Activated CD8-positive, alpha-beta memory T cell treated with anti-CD3 and anti-CD28 coated beads for 1 hour (primary cell): ENCODE measurements at places on chromosomes 7 and 10.

DNA sequence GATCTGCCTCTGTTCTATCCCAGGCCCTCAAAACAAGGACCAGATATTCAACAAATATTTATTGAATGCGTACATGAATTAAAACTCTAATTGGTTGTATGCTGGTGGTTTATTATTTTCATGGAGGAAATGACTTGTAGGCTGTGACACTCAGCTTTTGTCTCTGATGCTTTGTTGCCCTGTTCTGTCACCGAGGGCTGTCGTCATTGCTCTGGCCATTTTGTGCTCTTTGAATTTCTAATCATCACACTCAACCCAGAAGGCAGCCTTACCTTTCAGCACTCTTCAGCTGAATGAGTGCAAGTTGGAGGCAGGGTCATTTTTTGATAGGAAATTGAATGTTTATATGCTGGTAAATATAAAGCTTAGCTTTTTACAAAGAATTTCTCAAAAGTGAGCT, 14.5 kb downstream of the SRGN start:
- no peak for DNase-seq

DNA sequence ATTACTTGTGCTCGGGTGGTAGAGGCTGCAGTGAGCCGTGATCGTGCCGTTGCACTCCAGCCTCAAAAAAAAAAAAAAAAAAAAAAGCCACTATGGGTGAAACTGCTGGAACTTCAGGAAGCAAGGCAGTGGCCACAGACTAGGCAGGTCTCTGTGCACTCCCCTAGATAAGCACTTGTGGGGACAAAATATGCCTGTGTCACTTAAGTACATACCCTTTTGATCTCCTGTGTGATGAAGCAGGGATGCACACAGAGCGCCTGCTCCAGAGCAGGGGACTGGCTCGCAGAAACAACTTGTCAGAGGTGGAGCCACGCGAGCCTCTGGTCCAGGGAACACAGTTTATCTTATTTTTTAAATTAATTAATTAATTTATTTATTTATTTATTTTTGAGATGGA, 42.9 kb upstream of the PSAP start:
- DNase-seq: no peak

- no peak for DNase-seq
Observed at GRCh38 chr10:126628746-126629145, 41.7 kb downstream of the C10orf90 start.

DNA sequence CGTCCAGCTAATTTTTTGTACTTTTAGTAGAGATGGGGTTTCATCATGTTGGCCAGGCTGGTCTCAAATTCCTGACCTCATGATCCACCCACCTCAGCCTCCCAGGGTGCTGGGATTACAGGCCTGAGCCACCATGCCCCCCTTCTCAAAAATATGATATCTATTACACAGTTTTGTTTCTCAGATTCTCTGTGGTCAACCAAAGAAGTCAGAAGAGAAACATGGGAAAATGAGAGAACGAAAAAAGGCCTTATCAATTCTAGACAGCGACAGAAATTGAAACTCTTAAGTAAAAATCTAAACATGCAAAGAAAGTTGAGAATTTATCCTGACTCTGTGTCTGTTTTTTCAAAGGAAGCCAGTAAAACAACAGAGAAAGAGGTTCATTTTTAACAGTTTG, 283.8 kb upstream of the PLXDC2 start:
- no peak for DNase-seq

GRCh38 chr7:142915315-142915714, 18.2 kb downstream of the TRPV5 start:
- no peak for DNase-seq

DNA sequence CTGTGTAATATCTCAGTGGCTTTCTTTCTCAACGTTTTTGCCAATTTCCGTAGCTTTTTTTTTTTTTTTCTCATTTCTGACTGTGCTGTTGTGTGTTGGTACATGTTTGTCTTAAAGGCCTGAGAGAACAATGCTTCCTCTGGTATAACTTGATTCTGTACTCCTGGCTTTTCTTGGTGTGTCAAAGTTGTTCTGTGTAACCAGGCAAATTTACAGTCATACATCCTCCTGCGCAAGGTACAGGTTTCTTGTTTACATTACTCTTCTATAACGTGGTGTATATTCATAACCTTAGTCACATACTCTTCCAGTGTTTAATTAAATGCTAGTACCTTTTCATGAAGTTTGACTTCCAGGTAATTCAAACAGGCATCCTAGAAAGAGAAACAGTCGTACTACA, 8.3 kb upstream of the ARHGAP12 start:
- DNase-seq: no peak

- DNase-seq: no peak
Observed at GRCh38 chr10:15726042-15726441, 6.3 kb upstream of the ITGA8 start.

DNA sequence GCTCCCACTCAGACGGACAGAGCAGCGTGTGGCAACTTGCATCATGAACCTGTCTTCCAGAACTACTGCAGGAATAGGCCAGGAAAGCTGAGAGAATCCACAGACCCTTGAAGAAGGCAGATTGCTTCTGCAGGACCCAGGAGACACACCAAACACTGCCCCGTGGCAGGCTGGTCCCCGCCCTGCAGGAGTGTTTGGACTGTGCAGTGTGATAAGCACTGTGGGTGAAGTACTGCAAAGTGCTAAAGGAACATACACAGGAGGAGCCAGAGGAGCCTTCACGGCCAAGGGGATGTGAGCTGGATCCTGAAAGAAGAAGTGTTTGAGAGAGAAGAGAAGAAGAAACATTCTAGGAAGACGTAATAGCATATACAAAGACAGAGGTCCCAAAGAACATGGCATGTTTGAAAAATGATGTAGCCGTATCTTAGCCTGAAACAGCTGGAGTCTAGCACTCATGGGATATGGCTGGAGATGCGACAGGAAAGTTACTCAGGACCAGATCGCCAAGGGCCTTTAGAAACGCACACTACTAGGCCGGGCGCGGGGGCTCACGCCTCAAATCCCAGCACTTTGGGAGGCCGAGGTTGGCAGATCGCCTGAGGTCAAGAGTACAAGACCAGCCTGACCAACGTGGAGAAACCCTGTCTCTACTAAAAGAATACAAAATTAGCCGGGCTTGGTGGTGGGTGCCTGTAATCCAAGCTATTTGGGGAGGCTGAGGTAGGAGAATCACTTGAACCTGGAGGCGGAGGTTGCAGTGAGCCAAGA, 96.9 kb upstream of the RHEB start:
- DNase-seq: no peak

DNA sequence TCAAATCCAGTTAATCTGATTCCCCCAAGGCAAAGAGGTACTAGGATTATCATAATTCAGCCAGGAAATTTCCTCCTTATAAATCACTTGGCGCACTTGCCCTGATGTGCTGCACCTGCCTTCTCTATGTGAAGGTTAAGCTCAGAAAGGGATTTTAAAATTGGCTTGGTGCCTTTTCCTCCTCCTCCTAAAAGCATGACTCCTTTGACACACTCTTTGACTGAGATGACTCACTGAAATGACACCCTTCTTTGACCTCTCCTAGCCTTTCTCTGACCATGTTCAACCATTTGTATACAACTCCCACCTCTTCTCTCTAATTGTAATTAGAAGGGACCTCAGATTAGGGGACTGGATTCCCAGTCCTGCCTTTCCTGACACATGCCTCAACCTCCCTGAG, 46.5 kb downstream of the ABLIM1 start:
- DNase-seq: no peak

DNA sequence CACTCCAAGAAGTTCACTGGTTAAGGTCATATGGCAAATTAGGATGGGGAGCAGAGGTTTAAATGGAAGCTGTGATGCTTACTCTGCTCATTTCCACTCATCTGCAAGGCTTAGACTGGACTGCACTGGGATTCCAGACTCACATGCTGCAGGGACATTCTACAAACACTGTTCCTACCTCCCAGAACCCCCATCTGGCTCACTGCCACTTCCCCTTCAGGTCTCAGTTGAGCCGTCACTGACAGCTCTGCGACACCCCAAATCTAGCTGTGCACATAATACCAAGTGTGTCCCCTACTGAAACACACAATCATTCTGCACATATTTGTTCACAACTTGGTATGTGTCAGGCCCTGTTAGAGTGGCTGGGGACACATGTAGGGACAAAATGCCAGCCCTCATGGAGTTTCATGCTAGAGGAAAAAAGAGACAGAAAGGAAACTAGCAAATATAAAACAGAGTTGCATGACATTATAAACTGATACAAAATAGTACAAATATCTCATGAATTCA, 5.4 kb downstream of the PRKCQ start:
- no peak for DNase-seq

GRCh38 chr7:81664304-81664703, 105.5 kb downstream of the HGF start:
- no peak for DNase-seq

DNA sequence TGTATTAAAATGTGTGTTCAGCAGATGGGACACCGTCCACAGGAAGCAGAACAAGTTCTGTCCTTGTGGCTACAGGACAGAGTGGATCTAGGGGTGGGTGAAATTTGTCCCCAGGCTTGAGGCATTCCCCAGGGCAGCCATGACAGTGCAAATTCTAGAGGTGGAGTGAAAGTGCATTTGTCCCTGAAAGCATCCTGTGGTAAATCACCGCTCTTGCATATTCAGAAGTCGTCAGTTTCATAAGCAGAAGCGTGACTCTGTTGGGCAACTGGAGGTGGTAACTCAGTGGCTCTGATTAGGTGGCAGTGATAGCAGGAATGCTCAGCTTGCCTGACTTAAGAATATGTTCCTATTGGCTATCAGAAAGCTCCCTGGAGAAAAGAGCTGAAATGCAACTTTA, 96.6 kb downstream of the SNX10 start:
- DNase-seq: no peak

DNA sequence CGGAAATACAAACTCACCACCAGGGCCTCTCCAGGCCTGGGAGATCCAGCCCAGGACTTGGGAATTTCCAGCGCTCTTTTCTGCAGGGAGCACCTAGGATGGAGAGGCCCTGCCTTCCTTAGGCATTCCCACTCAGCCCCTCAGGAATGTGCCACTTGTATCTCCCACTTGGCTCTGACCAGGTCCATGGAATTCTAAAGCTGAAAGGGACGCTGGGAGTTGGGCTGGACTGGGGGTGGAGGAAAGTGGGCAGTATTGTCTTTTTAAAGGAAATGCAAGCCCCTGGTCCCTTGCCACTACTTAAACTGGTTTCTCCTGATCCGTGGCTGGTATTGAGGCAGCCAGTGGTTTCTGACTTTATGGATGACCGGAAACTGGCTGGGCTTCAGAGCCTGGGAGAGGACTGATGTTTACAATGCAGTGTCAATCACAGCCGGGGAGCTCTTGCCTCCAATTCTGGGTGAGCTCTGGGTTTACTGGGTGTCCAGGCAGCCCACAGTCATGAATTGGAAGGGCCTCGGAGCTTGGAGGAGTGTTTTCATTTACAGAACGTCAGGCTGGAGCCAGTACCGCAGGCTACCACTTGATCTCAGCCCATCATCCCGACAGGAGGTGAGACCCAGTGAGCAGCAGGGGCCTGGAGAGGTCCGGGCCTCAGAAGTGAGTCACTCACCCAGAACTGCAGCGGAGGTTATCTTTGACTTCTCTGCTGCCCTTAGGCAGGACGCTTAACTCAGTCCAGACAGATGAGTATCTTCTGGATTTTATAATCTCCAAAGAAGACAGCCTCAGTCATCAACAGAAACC, 27.3 kb downstream of the AGAP3 start:
- DNase-seq: no peak

DNA sequence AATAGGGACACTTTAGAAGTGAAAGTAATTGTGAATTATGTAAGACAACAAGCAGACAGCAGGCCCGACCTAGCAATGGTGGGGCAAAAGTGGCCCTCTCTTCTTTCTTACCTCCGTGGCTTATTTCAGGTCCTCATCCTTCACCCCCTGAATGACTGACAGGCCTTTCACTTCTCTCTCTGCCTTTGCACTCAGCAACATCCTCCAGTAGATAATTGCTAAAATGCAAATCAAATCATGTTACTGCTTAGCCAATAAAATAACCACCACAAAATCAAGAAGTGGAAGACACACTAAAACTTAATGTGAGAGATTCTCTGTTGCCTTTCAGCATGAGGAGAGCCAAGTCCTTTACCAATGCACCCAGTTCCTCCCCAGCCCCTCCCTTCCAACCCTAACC, 274.6 kb upstream of the ZNF32 start:
- no peak for DNase-seq

- no peak for DNase-seq
Observed at GRCh38 chr7:26198133-26198780, 2.3 kb downstream of the HNRNPA2B1 start.

DNA sequence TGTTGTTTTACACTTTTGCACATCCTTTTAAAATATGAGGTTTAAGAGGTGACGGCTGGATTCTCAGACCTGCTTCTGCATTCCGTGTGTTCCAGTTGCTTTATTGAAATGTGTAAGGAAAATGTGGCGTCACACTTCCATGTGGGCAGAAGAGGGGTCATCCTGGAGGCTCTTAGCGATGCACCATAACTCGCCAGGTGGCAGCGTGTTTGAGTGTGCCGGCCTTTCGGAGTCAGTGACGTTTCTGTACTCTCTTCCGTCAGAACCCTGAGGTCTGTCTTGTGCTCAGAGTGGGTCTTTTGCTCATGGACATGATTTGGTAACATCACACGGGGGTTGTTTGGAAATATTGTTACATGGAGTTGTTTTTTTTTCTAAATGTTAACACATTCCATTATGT, 9.1 kb downstream of the PPP2R2D start:
- DNase-seq: no peak

DNA sequence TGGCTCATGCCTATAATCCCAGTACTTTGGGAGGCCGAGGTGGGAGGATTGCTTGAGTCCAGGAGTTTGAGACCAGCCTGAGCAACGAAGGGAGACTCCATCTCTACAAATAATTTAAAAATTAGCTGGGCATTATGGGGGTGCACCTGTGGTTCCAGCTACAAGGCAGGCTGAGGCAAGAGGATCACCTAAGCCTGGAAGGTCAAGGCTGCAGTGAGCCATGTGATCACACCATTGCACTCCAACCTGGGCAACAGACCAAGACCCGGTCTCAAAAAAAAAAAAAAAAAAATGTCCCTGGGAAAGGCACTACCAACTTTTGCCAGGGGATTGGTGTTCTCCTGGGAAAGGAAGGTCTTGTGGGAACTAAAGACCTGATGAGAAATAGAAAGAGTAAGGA, 134.2 kb upstream of the AUTS2 start:
- no peak for DNase-seq

- DNase-seq: no peak
Observed at GRCh38 chr10:69729326-69730048, 72.2 kb upstream of the COL13A1 start.

DNA sequence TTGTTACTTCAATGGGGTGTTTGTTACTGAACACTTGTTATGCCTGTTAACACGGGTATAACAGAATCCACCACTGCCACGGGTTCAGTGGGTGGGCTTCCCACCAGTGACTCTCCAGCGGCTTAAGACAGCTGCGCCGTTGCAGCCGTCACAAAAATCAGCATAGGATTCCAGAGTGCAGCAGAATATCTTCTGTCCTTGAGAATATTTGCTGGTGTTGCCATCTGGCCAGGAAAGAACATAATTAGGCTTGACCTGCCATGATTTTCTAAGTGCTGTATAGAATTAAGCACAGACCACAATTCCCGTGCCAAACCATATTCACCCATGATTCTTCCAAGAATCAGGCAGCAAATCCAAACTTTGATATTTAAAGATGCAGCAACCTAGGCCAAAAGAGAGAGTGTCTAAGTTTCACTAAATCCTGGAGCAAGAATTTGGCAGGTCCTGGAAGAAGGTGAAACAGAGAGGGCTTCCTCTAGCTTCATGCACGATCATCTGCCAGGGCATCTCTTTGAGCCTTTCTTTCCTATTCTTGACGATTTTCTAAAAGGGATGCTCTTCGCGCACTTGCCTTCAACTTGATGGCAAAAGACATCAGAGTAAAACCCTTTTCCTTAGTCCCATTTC, 95.0 kb downstream of the FRMD4A start:
- no peak for DNase-seq
